ENCODE measurements at places on chromosomes 3 and 15. TPM values are rescaled to one million over a fixed set of nuclear protein-coding genes. Genes with fewer than 3 reads are reported as not detected.

CHRNA7 gene
- polyA plus RNA-seq = 2.6 TPM

GOLGA8Q gene
- not detected for polyA plus RNA-seq

CELF6 gene
- not detected for polyA plus RNA-seq

COLQ gene
- 0.73 TPM for polyA plus RNA-seq

LEKR1 gene
- 0.33 TPM for polyA plus RNA-seq

MESP2 gene
- 0.67 TPM for polyA plus RNA-seq

TBC1D23 gene
- polyA plus RNA-seq = 12.2 TPM

STARD9 gene
- polyA plus RNA-seq = 0.17 TPM

FES gene
- 140 TPM for polyA plus RNA-seq

DNAJC13 gene
- polyA plus RNA-seq = 32.3 TPM

SLC6A1 gene
- not detected for polyA plus RNA-seq

LNP1 gene
- polyA plus RNA-seq = 0.08 TPM

MCF2L2 gene
- 0.01 TPM for polyA plus RNA-seq

CCR9 gene
- polyA plus RNA-seq = not detected

SGO1 gene
- polyA plus RNA-seq = 0.15 TPM

C3orf22 gene
- polyA plus RNA-seq = not detected

ZNF860 gene
- not detected for polyA plus RNA-seq

CKMT1A gene
- polyA plus RNA-seq = not detected

ADGRG7 gene
- not detected for polyA plus RNA-seq

C2CD4A gene
- not detected for polyA plus RNA-seq

SLC24A5 gene
- not detected for polyA plus RNA-seq

PIGBOS1 gene
- polyA plus RNA-seq = 69.7 TPM

SELENOS gene
- polyA plus RNA-seq = 40.2 TPM

DISP2 gene
- 0.01 TPM for polyA plus RNA-seq

XCR1 gene
- not detected for polyA plus RNA-seq

AGBL1 gene
- not detected for polyA plus RNA-seq

NEO1 gene
- polyA plus RNA-seq = not detected

VGLL3 gene
- not detected for polyA plus RNA-seq

RASGRF1 gene
- 0.11 TPM for polyA plus RNA-seq

SAMMSON gene
- not detected for polyA plus RNA-seq

PP2D1 gene
- polyA plus RNA-seq = 0.56 TPM

KCNMB2 gene
- not detected for polyA plus RNA-seq

ARL14 gene
- polyA plus RNA-seq = not detected

ADAMTS17 gene
- polyA plus RNA-seq = 0.03 TPM

SAXO2 gene
- polyA plus RNA-seq = not detected

GPR171 gene
- polyA plus RNA-seq = not detected

A4GNT gene
- polyA plus RNA-seq = not detected

RMDN3 gene
- 9.8 TPM for polyA plus RNA-seq

VIPR1 gene
- 16.0 TPM for polyA plus RNA-seq
